Spinal cord (tissue), 10 donors: ENCODE measurements at places on chromosomes 2 and 18. TPM values are rescaled to one million over a fixed set of nuclear protein-coding genes. Genes with fewer than 3 reads are reported as not detected.
A peak's percentile ranks its signal among the peaks of the same experiment; 100 is the strongest.

- no peaks in the 10 kb centered on the region for H3K27me3 ChIP-seq
- no peaks in the 10 kb centered on the region for H3K4me1 ChIP-seq
- no peak overlapping the region for H3K4me3 ChIP-seq
- no peaks in the 10 kb centered on the region for H3K36me3 ChIP-seq
- DNase-seq: no peak
- no peak overlapping the region for H3K27ac ChIP-seq
Measured at GRCh38 chr2:147810883-147811765, 33.7 kb upstream of the ACVR2A start.

DNA sequence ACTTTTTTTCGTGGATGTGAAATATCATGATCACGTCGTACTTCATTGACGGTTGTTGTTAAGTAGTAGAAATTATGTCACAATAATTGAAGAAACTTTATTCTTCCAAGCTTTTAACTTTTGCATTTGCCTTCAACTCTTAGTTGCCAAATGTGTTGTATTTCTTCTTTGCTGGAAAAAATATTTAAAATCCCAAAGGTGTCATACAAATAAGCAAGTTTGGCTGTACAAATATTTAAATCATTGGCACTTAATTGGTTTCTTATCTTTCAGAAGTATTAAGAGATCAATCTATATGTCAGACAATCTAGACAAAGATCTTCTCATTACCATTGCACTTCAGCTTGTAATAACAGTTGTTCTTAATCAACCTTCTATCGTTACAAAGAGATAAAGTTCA is 204.0 kb upstream of the HDAC4 start:
- DNase-seq: no peak
- H3K4me3 ChIP-seq: no peak overlapping the region
- H3K27me3 ChIP-seq: no peaks in the 10 kb centered on the region
- no peaks in the 10 kb centered on the region for H3K36me3 ChIP-seq

GRCh38 chr2:69538872-69539548 is 101.8 kb upstream of the NFU1 start:
- no peaks in the 10 kb centered on the region for H3K27me3 ChIP-seq
- DNase-seq: no peak
- H3K36me3 ChIP-seq: peaks cover 7% of the 10 kb centered on the region
- no peak overlapping the region for H3K4me3 ChIP-seq
- no peaks in the 10 kb centered on the region for H3K4me1 ChIP-seq

DNA sequence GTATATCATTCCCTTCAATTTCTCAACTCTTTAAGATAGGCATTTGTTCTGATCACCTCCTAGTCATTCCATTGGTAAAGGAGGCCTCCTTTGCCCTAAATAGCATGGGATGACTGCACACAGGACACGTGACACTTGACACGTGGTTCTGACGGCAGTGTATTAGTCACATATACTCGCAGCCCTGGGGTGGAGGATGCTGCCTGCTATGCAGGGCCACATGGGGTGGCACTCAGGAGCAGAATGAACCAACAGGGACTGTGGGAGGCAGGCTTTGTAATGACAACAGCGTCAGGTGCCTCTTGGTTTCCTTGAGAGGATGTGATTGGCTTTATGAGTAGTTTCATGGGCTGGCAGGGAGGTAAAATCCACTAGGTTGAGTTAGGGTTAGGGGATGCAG is 9.3 kb upstream of the KCNS3 start:
- DNase-seq: no peak
- H3K27me3 ChIP-seq: no peaks in the 10 kb centered on the region
- no peaks in the 10 kb centered on the region for H3K36me3 ChIP-seq
- H3K4me1 ChIP-seq: no peaks in the 10 kb centered on the region

DNA sequence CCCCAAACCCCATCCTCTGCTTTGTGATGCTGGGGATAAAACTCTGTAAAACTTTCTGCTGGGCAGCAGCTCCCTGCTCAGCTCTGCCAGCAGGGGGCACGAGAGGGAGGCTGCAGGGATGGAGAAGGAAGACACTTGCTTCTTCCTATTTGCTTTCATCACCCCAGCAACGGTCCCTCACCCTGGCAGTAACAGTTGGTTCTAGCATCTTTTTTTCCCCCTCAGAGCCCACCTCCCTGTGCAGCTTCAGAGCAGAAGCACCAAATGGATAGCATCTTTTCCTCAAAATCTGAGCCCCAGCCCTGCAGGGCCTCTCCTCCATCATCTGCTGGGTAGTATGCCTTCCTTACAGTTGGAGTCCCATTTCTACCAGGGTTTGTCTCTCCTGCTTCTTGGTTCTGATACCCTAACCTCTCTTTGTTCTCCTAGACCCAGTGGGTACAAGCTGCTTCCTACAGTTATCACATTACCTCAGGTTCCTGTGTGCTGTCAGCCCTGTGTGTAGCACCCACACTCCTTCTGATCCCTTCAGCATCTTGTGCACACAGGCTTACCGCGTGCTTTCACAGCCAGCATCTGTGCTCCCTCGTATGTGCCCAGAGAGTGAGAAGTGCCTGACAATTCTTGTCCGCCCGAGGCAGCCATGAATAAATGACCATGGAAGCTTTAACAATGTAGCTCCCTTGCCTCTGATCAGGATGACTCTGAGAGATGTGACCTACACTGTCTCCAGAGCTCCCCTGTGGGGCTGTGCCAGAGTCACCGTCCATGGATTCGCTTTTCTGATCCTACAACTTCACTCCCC is 14.5 kb downstream of the CKAP2L start:
- H3K4me1 ChIP-seq: no peaks in the 10 kb centered on the region
- H3K27me3 ChIP-seq: no peaks in the 10 kb centered on the region
- no peak overlapping the region for H3K27ac ChIP-seq
- DNase-seq: peak; percentile 87
- H3K36me3 ChIP-seq: no peaks in the 10 kb centered on the region

DNA sequence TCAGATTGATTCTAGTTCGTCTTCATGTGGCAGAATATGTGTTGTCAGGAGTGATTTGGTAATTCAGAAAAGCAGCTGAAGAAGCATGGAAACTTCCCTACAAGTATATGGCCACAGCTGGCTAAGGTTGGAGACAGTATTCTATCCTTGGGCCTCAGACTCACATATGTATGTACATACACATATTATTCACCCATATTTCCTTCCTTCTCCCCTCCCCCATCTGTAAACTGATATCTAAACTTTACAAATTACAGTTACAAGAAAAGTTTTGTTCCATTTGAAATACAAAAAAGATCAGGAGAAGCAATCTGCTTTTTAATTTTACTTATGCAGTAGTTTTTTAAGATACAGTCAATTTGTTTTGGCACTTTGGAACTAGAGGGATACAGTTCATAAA is 3.1 kb downstream of the SP3 start:
- no peak for DNase-seq
- H3K27me3 ChIP-seq: no peaks in the 10 kb centered on the region
- H3K4me3 ChIP-seq: peak overlapping the region; percentile 71
- peaks cover 3% of the 10 kb centered on the region for H3K4me1 ChIP-seq
- no peak overlapping the region for H3K27ac ChIP-seq

- DNase-seq: no peak
- no peak overlapping the region for H3K27ac ChIP-seq
- no peaks in the 10 kb centered on the region for H3K4me1 ChIP-seq
- H3K36me3 ChIP-seq: no peaks in the 10 kb centered on the region
- H3K27me3 ChIP-seq: no peaks in the 10 kb centered on the region
Measured at GRCh38 chr18:30712383-30712782, 330.2 kb downstream of the DSC3 start.

DNA sequence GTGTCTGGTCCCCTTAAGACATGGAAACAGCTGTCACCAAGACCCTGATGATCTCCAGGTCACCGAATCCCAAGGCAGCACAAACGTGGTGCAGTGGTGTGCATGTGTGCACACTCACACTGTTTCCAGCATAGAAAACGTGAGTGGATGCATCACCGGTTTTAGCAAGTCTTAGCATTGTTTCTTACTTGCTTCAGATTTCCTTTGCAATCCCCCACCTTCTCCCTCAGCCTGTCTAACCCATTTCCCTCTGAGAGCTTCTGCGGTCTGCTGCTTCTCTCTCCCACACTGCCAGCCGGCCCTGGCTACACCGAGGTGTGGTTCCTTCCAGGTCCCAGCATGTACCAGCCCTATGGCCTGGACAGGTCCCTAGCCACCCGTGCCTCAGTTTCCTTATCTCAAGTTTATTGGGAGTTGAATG is 343.4 kb upstream of the HS6ST1 start:
- H3K36me3 ChIP-seq: no peaks in the 10 kb centered on the region
- no peaks in the 10 kb centered on the region for H3K27me3 ChIP-seq
- no peak for DNase-seq
- H3K4me1 ChIP-seq: no peaks in the 10 kb centered on the region

- H3K4me3 ChIP-seq: no peak overlapping the region
- no peak overlapping the region for H3K27ac ChIP-seq
- H3K27me3 ChIP-seq: no peaks in the 10 kb centered on the region
- H3K4me1 ChIP-seq: no peaks in the 10 kb centered on the region
- H3K36me3 ChIP-seq: no peaks in the 10 kb centered on the region
Measured at GRCh38 chr2:145592361-145592760, 1072.4 kb upstream of the ZEB2 start.

DNA sequence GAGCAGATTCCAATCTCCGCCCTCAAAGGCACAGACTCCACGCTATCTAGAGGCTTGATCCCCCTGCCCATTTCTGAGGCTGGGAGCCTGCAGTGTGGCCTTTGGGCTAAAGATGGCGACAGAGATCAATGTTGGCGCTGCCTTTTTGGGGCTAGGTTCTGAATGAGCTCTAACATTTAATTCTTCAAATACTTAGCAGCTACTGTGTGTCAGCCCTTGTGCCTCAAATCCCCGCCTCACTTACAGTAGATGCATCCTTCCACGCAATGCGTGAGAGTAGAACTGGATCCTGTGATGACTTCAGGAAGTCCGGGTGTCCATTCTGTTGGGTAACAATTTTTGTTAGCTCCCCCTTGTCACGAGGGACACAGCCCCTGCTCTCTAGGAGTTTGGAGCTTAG is 12.4 kb downstream of the IL1F10 start:
- no peaks in the 10 kb centered on the region for H3K4me1 ChIP-seq
- no peak for DNase-seq
- no peak overlapping the region for H3K27ac ChIP-seq

- H3K4me3 ChIP-seq: no peak overlapping the region
- peaks cover 18% of the 10 kb centered on the region for H3K36me3 ChIP-seq
- H3K27ac ChIP-seq: no peak overlapping the region
- DNase-seq: peak; percentile 54
Measured at GRCh38 chr2:219029829-219030165, 11.5 kb downstream of the CFAP65 start.

- no peaks in the 10 kb centered on the region for H3K36me3 ChIP-seq
- no peak overlapping the region for H3K4me3 ChIP-seq
- H3K27me3 ChIP-seq: no peaks in the 10 kb centered on the region
- DNase-seq: no peak
- H3K27ac ChIP-seq: peak overlapping the region; percentile 43
- peaks cover 6% of the 10 kb centered on the region for H3K4me1 ChIP-seq
Measured at GRCh38 chr2:186595219-186595618, 5.4 kb downstream of the ITGAV start.

DNA sequence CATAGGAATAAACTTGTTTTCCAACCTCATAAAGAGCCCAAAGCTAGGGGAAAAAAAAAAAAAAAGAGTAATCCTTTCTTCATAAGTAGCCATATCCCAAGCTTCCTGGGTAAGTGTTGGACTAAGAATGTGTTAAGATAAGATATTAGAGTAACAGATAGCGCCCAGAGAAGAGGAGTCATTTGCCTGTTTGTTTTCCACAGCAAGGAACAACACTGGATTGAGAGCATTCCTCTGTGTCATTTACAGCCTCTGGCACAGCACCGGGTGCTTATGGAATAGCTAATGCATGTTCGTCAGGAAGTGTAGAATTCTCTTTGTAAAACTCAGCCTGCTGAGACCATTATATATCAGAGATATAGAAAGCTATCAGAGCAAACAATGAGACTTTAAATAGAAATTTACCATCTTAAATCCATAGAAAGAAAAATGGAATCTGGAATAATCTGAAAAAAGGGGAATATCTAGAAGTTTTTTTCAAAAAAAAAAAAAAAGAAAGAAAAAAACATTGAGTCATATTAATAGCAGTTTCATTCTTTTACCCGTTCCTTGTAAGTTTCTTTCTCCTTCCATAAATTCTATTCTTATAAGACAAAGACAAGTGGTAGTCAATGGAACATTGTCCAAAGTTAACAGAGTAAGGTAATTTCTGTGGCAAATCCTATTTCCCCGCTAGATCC is 37.6 kb downstream of the LRP2 start:
- no peak overlapping the region for H3K27ac ChIP-seq
- H3K4me3 ChIP-seq: no peak overlapping the region
- no peaks in the 10 kb centered on the region for H3K4me1 ChIP-seq

DNA sequence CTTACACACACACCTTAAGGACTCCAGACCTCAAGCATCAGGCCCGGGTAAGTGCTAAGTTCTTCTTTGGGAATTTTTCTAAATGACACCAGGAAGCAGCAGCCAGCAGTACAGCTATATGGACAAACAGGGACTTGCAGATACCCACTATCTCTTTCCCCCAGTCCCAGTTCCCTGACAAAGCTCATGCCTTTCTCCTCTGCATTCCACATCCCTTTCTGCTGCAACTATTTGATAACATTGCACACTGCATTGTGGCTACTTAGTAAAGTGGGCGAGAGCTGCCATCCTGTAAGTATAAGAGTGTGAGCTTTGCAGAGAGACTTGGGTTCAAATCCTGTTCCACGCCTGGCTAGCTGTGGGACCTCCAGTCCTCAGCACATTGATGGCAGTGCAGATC is 14.0 kb upstream of the CD226 start:
- H3K4me3 ChIP-seq: no peak overlapping the region
- no peak for DNase-seq
- H3K27ac ChIP-seq: no peak overlapping the region
- H3K27me3 ChIP-seq: no peaks in the 10 kb centered on the region
- H3K4me1 ChIP-seq: no peaks in the 10 kb centered on the region

- peak within 1 kb of the TSS; percentile 38 for H3K4me3 ChIP-seq
- peak; percentile 70 for DNase-seq
- no peaks in the 10 kb centered on the region for H3K36me3 ChIP-seq
- no peaks in the 10 kb centered on the region for H3K27me3 ChIP-seq
- peak within 1 kb of the TSS; percentile 58 for H3K27ac ChIP-seq
- H3K4me1 ChIP-seq: peaks cover 7% of the 10 kb centered on the region
Measured at GRCh38 chr2:96642564-96643360, at the start of gene FER1L5. Gene FER1L5, plus strand, starts transcription at chr2:96642764. Its CDS starts 73 bp downstream, at chr2:96642837.

DNA sequence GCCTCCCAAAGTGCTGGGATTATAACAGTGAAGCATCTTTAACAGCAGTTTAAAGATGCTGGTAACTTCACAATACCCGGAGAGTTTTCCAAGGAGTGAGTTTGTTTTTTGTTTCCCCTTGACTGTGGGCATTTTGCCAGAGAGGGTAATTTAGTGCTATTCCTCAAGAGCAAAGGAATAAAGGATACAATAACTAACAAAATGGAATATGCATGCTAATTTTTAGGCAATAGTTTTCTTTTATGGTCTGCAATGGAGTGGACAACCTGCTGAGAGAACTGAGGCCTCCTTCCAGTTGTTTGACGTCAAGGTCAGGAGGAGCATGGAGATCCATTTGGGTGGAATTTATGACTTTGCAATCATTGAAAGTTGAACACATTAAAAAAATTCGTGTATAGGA is 15.9 kb upstream of the GREB1 start:
- no peak overlapping the region for H3K27ac ChIP-seq
- peaks cover 2% of the 10 kb centered on the region for H3K36me3 ChIP-seq
- H3K27me3 ChIP-seq: no peaks in the 10 kb centered on the region

C1GALT1C1L gene
- total RNA-seq: 1.2 TPM

WIPF1 gene
- 18.7 TPM for total RNA-seq

TCF23 gene
- not detected for total RNA-seq

DES gene
- 4.8 TPM for total RNA-seq

DCC gene
- 16.6 TPM for total RNA-seq

PUM2 gene
- 51.8 TPM for total RNA-seq

CFAP53 gene
- 1.5 TPM for total RNA-seq

PROKR1 gene
- total RNA-seq: 2.2 TPM

DNER gene
- 56.5 TPM for total RNA-seq

UCN gene
- total RNA-seq: 0.79 TPM

STAMBP gene
- total RNA-seq: 34.7 TPM
